ENCODE measurements at places on chromosomes 6 and 20.

DNA sequence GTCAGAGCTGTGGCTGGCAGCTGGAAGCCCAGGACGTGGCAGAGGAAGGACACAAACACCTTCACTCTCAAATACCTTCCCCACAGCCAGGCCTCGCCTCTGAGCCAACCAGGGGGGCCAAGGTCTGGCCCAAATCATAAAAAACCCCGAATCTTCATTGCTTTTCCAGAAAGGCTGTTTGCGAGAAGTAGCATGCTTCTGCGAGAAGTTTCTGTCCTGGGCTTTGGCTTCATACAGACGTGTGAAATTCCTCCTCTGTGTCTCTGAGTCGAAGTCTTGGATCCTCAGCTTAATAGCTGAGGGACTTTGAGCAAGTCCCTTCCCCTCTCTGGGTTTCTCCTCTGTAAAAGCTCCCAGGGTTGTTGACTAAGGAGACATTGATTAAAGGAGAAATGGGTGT is 63.0 kb downstream of the CHMP4B start:
- no peak for DNase-seq

GRCh38 chr6:156451088-156451487 is 326.1 kb upstream of the ARID1B start:
- no peak for DNase-seq

DNA sequence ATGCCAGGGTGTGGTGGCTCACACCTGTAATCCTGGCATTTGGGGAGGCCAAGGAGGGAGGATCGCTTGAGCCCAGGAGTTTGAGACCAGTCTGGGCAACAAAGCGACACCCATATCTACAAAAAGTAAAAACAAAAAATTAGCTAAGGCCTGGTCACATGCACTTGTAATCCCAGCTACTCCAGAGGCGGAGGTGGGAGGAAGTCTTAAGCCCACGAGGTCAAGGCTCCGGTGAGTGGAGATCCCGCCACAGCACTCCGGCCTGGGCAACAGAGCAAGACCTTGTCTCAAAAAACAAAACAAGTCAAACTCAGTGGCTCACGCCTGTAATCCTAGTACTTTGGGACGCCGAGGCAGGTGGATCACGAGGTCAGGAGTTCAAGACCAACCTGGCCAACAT is 35.6 kb downstream of the SRSF3 start:
- DNase-seq: no peak

DNA sequence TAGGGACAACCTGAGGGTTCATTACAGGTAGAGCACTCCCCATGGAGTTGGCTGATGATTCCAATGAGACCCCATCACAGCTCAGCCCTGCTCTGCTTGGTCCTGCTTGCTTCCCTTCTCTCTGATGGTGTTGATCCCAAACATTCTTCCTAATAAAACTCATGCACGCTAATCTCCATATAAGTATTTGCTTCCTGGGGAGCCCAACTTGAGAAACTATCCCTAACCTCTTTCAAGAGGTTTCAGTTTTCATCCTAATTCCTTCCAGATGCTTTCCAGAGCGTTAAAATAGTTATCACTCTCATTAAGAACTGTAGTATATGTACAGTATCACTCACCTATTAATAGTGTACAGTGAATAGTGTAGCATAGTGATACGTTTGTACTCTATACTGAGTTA is 68.1 kb downstream of the EPHA7 start:
- DNase-seq: no peak

- no peak for DNase-seq
Observed at GRCh38 chr6:129667034-129667433, 42.9 kb downstream of the ARHGAP18 start.

- no peak for DNase-seq
Observed at GRCh38 chr20:53873230-53873604, 197.2 kb downstream of the BCAS1 start.

- no peak for DNase-seq
Observed at GRCh38 chr6:11552442-11552841, 14.9 kb downstream of the TMEM170B start.

GRCh38 chr20:57808264-57809070 is 98.7 kb upstream of the PMEPA1 start:
- no peak for DNase-seq

DNA sequence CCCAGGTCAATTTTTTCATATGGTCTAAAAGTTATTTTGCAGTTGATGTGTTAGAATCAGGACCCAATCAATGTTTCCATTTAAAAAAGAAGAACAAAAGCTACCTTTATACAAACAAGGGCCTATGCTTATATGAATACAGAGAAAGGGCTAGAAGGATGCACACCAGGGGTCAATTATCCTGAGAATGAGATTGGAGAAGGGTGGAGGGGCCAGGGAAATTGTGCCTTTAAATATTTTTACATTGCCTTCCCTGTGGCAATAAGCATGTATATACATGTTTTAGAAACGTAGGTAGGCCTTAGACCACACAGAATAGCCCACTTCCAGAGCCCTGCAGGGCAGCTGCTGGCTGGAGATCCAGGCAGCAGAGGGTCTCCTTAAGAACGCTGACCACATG is 12.7 kb downstream of the EXOC2 start:
- DNase-seq: no peak

GRCh38 chr20:43778375-43778774 is 51.6 kb upstream of the GTSF1L start:
- no peak for DNase-seq

DNA sequence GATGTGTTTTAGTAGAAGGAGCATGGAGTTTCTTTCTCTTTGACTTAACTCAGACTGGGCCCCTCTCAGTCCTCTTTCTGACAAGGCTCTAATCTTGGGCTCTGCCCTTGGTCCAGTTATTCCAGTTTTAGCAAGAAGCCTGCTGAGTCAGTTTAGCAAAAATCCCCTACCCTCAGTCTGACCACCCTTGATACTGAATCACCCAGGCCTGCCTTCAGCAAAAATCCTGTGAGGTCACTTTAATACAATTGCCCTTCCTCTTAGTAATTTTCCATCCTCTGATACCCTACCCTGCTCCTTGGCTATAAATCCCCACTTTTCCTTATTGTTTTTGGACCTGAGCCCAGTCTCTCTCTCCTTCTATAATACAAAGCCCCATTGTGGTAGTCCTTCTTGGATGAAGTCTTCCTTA is 326.7 kb upstream of the NOX3 start:
- no peak for DNase-seq

- DNase-seq: no peak
Observed at GRCh38 chr6:128538763-128539162, 18.4 kb upstream of the PTPRK start.

GRCh38 chr6:64062960-64063683 is 427.5 kb downstream of the PHF3 start:
- no peak for DNase-seq

DNA sequence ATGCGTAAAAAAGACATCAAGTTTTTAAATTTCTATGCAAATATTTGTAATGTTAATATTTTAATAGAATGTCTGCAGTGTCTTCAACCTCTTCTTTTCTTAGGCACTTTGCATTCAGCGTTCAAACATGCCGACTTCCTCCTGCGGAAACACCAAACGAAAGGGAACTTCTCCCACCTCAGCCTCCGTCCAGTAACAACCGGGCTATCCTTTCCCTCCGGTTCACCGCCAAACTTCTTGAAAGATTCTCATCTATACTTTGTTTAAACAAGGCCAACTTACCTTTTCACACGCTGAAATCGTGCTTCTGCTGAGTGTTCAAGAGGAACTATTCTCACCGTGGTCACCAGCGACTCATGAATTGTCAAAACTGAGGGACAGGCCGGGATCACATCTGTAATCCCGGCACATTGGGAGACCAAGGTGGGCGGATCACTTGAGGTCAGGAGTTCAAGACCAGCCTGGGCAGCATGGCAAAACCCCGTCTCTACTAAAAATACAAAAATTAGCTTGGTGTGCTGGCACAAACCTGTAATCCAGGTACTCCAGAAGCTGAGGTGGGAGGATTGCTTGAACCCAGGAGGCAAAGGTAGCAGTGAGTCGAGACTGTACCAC is 44.8 kb downstream of the GJA1 start:
- DNase-seq: no peak

- no peak for DNase-seq
Observed at GRCh38 chr6:139736325-139736906, 362.0 kb upstream of the CITED2 start.

DNA sequence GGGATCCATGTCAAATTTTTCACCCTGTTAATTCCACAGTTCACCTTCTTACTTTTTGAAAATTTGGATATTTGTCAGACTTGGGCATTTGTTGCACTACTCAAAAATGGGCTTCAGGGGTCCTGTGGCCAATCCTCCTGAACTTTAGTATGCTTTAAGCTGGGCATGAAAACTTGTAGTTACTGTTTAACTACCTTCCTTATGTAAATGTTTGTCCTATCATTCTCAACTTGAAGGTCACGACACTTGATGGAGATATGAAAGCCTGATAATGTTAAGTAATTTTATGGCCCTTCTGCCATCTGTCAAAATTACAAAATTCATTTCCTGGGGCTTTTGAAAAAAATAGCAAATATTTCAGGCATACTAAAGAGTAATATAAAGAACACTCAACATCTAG is 4.2 kb upstream of the ZNF311 start:
- DNase-seq: no peak

- peak; percentile 63 for DNase-seq
Observed at GRCh38 chr6:167750956-167751358, 75.8 kb upstream of the AFDN start.

GRCh38 chr6:55496201-55496600 is 82.8 kb downstream of the HMGCLL1 start:
- no peak for DNase-seq

DNA sequence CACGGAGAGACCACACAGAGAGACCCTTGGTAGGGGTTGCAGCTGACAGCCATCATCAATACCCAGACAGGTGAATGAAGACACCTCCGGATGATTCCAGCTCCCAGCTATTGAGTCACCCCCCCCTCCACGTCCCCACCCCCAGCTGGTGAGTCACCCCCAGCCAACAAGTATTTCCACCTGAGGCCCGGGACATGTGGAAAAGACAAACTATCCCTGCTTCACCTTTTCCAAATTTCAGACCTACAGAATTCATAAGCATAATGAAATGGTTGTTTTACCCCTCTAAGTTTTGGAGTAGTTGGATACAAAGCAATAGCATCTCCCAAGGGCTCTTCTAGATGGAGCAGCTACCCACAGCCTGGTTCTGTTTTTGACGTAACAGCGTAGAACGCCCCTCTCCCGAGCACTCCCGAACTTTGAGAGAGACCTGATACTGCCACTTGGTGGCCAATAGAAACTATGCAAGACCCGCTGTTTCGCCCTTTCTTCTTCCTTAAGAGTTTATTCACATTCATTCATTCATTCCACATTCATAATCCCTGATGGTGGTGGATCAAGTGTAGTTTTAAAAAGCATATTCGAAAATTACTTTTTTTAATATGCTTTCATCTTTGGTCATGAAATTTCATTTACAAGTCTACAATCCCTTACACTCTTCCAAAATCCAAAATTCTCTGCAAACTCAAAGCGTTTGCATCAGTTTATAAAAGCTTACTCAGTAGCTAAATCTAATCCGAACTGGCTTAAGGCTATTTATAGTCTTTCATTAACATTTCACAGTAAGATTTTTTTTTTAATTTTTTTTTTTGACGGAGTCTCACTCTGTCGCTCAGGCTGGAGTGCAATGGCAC is 15.1 kb upstream of the PPP1R16B start:
- no peak for DNase-seq

DNA sequence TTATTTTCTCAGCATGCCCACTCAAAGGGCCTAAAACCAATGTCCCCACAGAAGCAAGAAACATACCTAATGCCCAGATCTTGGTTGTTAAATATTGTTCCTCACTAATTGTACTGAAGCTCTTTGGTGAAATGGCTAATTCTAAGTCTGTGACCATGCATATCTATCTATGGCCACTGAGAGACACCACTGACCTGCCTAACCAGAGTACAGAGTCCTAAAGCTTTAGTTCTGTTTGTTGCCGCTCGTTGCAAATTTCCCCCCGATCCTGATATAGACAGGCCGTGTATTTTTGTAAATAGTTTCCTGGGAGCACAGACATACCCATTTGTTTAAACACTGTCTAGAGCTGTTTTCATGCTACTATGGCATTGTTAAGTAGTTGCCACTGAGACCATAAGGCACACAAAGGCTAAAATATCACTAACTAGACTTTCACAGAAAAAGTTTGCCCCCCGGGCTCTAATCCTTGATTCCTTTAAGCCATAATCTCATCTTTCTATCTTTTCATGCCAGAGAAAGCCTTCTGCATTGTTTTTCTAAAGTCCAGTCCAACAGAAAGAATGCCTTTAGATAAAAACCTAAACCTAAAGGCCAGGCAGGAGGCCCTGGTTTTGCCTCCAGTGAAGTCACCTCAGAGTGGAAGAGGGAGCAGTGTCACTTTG is 48.7 kb downstream of the DNAAF9 start:
- no peak for DNase-seq

DNA sequence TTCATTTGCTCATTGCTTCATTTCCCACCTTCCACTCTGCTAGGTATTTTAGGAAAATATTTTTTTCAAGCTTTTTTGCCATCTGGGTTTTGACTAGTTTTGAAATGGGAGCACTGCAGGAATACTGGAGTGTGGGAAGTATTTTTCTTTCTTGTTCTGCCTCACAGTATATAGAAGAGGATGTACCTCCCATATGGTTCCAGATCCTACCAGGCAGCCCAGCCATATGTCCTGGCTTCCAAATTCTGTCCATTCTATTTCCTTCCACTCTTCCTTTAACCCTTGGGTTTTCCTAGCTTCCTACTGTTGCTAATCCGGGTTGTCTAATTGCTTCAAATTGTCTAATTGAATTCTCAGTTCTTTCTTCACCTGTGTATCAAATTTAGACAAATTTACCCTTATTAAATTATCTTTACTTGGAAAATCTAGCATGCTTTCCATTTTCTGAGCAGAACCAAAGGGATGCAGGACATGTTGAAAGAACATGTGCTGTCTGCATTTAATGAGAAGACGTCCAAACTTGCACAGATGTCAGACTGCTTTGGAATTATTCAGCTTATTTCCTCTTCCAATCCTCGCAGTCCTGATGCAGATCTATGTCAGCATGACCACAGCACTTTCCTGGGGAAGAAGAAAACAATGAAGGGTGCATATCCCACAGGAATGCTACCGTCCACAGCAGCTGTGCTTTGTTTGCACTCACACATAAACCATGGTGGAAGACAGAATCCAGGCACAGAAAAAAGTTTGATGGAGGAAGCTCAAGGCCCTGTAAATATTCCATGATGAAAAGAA is 1273.9 kb upstream of the MAP3K7 start:
- no peak for DNase-seq

DNA sequence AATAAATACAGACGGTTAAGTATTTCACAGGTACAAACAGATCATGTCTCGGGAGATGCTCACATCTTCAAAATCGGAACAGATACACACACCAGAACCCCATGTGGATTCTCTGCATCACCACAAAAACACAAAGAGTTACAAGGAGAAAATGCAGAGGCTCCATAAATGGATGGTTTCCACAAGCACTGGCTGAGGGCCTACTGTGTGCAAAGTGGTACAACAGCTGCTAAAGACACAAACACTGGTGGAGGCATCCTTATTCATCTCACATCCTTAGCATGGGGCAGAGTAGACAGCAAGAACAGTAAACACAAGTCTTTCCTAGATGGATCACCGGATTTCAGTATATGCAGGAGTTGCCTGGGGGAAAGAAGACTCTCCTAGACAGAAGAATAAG is 88.8 kb downstream of the DTNBP1 start:
- no peak for DNase-seq

- no peak for DNase-seq
Observed at GRCh38 chr6:55825402-55826051, 49.9 kb downstream of the BMP5 start.

- DNase-seq: peak; percentile 63
Observed at GRCh38 chr20:44074252-44075151, 112.5 kb downstream of the JPH2 start.

- DNase-seq: no peak
Observed at GRCh38 chr20:33871362-33871761, 60.2 kb downstream of the CHMP4B start.

- DNase-seq: no peak
Observed at GRCh38 chr6:13268913-13269518, 59.3 kb downstream of the TBC1D7 start.

Measured in ascending aorta (tissue), 2 donors.